AML-193 (cell line): ENCODE measurements at places on chromosomes 7 and 10.
A peak's percentile ranks its signal among the peaks of the same experiment; 100 is the strongest.

GRCh38 chr7:9488555-9488954 lies 1055.1 kb downstream of the NXPH1 start:
- DNase-seq: no peak

GRCh38 chr10:75952093-75952492 lies 520.7 kb downstream of the LRMDA start:
- no peak for DNase-seq

DNA sequence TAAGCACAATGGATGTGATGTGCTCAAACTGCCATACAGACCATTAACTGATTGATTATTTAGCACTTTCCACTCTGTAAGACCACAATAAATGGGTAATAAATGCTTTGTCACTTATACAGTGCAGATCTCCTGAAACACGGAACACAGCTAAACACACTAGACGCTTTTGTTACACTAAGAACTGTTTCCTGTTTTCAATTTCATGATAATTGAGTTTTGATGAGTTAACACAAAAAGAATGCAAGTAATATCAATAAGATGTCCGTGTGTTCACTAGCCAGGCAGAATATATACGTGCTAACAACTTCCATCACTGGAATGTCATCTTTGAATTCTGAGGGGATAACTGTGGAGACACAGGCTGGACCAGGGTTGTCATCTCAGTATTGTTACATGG lies 178.8 kb downstream of the SKAP2 start:
- no peak for DNase-seq

- DNase-seq: no peak
Measured at GRCh38 chr10:28692050-28692449, 14.7 kb downstream of the BAMBI start.

DNA sequence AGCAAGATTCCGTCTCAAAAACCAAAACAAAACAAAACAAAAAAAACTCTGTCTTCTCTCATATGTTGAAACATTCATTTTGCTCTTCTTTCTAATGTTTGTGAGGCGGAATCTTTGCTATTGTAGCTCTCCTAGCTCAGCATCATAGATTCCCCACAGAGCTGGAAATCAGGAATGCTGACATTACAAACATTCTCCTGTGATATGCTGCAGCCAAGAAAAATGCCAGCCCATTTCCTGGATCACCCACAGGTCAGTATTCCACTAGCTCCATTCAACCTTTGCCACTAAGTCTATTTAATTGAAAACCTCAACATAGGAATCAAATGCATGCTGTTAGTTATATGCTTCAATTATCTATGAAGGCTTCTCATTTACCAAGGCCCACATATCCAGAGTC lies 186.3 kb downstream of the IPMK start:
- no peak for DNase-seq

DNA sequence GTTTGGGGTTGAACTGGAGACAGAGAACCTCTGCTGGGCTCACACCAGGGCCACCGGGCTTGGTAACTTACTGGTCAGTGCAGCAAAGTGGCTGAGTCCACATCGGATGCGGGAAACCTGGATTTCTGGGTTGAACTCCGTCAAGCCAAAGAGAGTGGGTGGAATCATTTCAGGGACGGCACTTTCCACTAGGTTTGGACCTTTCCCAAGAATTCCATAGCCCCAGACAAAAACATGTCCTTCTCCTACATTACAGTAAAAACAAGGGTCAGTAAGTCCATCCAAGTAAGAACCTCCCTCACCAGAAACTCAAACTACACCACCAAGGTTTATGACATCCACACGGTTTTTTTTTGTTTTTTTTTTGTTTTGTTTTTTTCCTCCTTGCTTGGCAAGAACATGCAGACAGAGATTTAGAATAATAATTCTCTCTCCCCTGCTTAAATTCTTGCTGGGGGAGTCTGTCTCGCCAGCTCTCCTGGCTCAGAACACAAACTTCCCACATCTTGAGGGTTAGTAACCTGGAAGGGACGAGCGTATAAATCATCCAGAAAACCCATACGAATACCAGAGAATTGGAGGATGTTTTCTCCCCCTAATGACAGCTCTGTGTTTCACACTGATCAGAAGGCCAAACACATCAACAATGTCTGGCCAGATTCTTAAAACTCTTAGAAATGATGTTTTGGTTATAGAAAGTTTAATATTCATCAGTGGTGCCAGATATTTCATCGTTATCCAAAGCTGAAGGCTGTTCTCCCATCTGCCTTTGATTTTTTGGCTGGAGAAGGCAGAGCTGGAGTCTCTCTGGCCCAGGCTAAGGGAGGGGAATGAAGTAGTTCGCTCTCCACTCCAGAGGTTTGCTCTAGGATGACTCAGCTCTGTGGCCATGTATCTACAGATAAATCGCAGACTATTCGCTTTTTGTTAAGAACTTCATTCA lies 17.5 kb downstream of the RCC1L start:
- DNase-seq: no peak

GRCh38 chr10:124999433-125000365 lies 57.8 kb downstream of the ZRANB1 start:
- no peak for DNase-seq

DNA sequence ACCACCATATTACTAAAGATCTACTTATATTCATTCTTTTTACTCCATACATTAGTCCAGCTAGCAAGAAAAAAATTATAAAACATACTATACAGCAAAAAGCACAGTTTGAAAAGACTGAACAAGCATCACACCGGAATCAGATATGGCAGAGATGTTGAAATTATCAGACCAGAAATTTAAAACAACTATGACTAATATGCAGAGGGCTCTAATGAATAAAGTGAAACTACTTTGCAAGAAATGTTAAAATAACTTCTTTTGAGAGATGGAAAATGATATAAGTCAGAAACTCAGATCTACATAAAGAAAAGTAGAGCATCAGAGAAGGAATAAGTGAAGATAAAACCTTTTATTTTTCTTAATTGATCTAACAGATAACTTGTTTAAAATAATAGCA lies 50.9 kb downstream of the SGCE start:
- DNase-seq: no peak

- DNase-seq: no peak
Measured at GRCh38 chr10:83229991-83230390, 909.3 kb upstream of the GHITM start.

DNA sequence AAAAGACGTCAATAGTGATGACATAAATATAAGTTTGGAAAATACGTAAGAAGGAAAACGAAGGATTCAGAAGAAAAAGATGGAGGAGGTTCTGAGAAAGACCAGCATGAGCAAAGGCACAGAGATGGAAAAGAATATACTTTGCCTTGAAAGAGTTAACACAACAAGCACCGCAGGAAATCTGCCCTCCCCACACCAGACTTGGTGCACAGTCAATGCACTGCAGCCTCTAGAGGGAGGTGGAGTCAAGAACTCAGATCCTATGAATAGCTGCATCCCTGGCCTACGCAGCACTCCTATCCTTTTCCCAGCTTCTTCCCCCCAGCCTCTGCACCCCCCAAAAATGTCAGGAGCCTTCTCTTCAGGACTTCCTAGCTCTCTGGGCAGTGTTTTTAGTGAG lies 1370.6 kb upstream of the LRRTM3 start:
- DNase-seq: no peak

GRCh38 chr7:445563-446288 lies 73.9 kb downstream of the PDGFA start:
- DNase-seq: no peak

- DNase-seq: no peak
Measured at GRCh38 chr10:86600296-86600695, 54.1 kb upstream of the OPN4 start.

- DNase-seq: no peak
Measured at GRCh38 chr10:99832439-99832838, 50.0 kb downstream of the ABCC2 start.

DNA sequence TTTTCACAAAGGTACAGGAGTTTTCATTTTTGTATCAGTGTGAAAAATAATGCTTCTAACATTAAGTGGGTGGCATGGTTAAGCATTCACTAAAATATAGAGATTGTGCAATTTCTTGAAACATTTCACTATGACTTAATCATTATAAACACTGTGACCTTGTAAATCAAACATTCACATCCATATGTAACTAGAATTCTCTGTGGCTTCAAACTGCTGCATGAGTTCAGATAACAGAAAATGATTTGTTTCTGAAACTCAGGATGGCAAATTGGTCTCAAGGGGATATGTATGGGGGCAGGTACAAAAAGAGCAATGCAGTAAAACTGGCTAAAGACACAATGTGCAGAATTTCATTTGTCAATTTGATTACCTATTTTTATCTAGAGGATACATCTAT lies 3.8 kb downstream of the FAM133B start:
- peak; percentile 3 for DNase-seq

- no peak for DNase-seq
Measured at GRCh38 chr7:112060625-112061024, 145.6 kb downstream of the DOCK4 start.
